Stimulated activated CD4-positive, alpha-beta T cell treated with anti-CD3 and anti-CD28 coated beads, Interleukin-2, amount 100 ng/mL, for 24 hours (primary cell): ENCODE measurements at places on chromosomes 4 and X.

DNA sequence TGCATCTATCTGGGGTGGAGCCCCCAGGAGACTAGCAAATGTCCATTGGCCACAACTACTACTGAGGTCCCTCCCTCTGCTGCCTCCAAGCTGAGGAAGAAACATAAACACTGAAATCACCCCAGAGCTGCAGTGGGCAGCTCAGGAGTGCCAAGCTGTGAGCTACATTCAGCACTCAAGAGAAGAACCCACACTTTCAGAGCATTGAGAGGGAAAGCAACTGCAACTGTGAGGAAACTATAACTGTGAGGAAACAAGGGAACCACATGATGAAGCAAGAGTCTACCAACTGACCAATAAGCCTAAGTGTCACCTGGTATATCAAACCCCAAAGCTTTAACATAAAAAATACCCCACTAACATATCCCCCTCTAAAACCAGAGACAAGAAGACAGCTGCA lies 373.5 kb upstream of the TACR3 start:
- no peak for DNase-seq

GRCh38 chr4:26648260-26648659 lies 64.4 kb downstream of the TBC1D19 start:
- no peak for DNase-seq

DNA sequence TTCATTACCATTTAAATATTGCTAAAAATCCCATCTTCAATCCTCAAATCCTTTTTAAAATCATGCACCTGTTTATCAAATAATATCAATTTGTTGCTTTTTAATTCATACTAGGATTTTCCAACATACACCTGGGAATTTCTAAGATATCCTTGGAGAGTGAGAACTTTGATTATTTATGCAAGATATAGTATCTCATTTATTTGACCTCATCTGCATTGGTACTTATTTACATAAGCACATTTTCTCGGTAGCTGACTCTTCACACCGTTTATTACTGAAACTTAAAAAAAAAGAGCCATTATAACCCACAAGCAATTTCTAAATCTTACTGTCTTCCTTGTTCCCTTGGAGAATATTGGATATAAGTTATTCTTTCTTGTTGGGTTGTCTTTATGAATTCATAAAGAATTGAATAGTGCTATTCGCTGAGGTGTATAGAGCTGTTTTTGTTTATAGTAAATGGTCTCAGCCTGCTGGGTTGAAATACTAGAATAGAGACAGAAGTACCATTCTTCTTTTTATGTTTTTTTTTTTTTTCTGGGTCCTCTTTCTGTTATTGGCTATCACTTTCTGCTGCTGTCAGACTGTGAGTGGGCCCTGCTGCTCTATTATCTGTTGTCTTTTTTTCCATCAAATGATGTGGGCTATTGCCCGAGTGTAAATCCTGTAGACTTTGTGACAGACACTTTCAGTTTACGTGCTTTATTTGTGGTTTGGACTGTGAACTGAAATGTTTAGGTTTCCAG lies 2.9 kb downstream of the UGT8 start:
- no peak for DNase-seq

GRCh38 chr4:105967058-105967658 lies 71.9 kb downstream of the NPNT start:
- DNase-seq: no peak

- no peak for DNase-seq
These were observed 82.3 kb downstream of the NEK1 start for GRCh38 chr4:169530048-169530447.

GRCh38 chr4:107215222-107215621 lies 179.1 kb upstream of the DKK2 start:
- DNase-seq: no peak

DNA sequence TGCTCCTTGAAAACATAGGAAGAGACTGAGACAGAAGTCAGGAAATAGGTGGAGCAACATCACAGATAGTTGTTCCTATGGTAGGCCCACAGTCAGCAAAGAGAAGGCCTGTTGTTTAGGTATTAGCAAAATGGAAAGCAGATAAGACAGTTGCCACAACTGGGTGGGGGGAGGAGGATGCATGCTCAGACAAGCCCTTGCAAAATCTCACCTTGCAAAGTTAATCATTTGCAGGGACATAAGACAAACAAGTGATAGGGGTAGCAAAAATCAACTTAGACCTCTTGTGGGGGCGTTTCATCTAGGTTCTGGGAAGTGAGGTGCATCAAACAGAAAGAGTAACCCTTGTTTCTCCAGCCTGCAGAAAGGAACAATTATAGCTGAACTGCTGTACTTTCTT lies 30.7 kb downstream of the SERPINA7 start:
- no peak for DNase-seq

DNA sequence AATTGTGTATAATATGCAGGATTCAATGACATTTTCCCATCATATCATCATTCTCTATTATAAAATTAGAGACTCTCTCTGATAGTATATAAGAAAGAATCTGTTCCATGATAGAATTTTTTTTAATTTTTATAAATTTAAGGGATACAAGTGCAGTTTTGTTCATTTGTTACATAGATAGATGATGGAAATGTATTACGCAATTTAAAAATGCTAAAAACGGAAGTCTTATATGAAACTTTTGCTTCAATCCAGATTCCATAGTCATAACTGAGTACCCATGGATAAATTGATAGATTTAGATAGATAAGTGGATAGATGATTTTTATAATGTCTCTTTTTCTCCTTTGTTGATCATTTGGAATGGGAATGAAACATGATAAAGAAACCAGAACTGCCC lies 24.9 kb upstream of the MAGEB2 start:
- no peak for DNase-seq

GRCh38 chrX:3950373-3950772 lies 236.9 kb upstream of the PRKX start:
- DNase-seq: no peak

DNA sequence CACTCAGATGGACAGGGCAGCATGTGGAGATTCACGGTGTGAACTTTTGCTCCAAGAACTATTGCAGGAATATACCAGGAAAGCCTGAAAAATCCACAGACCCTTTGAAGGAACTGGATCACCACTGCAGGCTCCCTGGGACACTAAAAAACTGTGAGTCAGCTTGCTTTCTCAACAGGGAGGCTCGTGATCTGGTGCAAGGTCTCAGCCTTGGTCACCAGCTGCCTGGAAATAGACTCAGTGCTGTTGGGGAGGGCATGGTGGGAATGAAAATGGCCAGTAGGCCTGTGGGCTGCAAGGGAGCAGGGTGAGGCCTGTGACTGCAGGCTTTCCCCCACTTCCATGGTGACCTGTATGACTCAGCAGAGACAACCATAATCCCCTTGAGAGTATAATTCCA lies 426.4 kb upstream of the RPS6KA3 start:
- no peak for DNase-seq

GRCh38 chr4:165915215-165915614 lies 42.2 kb downstream of the TLL1 start:
- no peak for DNase-seq
